ENCODE measurements at places on chromosomes 1 and 21.

GRCh38 chr1:118998171-118998570, 10.0 kb upstream of the TBX15 start:
- no peak for DNase-seq

- no peak for DNase-seq
Observed at GRCh38 chr1:175628548-175629317, 114.7 kb downstream of the TNR start.

GRCh38 chr1:169193191-169193850, 86.8 kb downstream of the ATP1B1 start:
- DNase-seq: no peak

- no peak for DNase-seq
Observed at GRCh38 chr1:245475961-245476516, 321.3 kb downstream of the KIF26B start.

DNA sequence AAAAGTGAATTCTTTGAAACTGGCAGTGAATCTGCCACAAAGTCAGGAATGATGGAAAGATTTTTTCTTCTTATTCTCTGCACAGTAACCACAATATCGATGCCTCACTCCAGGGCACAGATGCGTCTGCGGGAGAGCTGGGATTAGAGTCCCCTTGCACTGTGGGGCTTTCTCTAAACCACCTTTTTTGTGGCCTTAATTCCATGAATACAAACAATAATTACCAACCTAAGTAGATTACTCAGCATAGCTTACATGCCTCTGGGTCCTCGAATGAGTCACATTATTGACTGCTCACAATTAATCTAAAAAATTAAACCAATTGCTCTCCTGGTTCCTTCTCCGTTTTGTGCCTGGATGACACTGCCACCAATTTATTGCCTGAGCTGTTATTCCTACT, 125.8 kb downstream of the KAZN start:
- no peak for DNase-seq

DNA sequence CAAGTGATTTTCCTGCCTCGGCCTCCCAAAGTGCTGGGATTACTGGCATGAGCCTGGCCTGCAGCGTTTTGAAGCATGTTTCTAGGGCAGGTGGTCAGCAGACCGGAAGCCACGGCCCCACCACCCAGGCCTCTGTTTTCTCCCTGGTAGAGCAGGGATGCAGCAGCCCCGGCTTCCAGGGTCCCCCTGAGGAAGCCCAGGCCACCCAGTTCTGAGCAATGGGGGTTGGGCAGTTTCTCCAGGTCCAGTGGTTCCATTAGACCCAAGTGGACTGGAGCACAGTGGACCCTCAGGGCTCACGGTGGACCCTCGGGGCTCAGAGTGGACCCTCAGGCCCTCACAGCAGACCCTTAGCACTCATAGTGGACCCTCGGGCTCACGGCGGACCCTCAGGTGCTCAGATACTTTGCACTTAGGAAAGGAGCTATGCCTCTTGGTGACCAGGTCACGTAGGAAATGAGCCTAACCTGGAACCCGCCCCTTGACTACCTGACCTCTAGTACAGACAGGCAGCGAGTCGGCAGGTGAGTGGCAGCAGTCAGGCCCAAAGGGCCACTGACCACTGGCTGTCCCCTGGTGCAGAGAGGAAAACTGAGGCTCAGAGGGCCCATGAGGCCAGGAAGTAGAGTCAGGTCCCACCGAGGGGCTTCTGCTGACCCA, 4.6 kb upstream of the FNDC10 start:
- DNase-seq: no peak

DNA sequence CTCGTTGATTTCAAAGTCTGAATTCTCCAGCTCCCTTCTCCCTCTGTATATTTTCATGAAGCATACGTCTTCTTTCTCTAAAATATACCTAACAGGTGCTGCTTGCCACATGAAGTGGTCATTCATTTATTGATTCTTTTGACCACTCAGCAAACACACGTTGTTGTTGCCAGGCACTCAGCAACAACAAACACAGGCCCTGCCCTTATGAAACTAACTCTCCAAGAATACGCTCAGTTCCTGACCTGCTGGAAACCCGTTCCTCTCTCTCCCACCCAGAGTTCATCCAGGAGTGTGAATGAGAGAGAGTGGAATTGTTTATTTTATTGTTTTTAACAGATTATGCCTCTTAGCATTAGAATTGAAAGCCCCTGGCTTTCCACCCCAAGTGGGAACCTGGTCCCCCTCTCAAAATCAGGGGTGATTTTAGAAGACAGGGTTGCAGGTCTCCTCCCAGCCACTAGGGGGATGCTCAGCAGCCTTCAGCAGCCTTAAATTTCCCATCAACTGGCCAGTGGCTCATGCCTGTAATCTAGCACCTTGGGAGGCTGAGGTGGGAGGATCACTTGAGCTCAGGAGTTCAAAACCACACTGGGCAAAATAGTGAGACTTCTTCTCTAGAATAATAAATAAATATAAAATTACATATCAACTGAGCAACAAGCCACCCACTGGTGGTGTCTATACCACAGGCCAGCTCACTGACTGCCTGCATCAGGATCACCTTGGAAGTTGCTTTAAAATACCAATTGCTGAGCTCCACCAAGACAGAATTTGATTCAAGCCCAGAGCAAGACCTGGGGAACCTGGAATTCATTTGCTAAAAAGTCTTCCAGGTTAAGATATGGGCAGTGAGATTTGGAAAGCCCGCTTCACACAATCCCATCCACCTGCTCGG, 181.0 kb upstream of the KLHDC7A start:
- no peak for DNase-seq

GRCh38 chr1:243354511-243355153, 98.8 kb downstream of the SDCCAG8 start:
- DNase-seq: no peak

DNA sequence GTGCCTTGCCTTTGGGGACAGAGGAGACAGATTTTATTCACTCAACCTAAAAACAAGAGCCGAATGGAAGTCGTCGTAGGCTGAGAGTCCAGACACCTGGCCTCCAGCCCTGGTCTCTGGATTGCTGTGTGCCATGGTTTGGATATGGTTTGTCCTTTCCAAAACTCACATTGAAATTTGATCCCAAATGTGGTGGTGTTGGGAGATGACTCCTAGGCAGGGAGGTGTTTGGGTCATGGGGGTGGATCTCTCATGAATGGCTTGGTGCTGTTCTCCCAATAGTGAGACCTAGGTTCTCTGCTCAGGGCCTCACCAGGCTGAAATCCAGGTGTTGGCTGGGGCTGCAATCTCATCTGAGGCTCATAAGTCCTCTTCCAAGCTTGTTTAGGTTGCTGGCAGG, 75.5 kb downstream of the FOXD2 start:
- DNase-seq: no peak

- DNase-seq: no peak
Observed at GRCh38 chr1:21344750-21345443, 54.6 kb upstream of the ECE1 start.

DNA sequence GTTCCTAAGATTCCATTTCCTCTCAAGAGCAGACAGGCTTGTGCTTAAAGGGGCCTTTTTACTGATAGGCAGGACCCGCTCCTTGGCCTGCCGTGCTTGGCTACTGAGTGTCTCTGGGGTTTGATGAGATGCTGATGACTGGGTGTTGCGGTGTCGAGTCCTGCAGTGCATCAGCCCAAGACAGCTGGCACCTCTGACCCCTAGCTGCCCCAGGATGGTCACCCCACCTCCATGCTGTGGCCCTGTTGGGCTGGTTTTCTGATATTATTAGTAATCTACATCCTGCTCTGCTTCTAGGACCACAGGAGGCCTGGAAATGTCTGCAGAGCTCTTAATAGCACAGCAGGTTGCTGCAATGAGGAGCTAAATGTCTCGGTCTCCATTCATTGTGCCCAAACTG, 28.7 kb downstream of the LRRC71 start:
- DNase-seq: no peak

DNA sequence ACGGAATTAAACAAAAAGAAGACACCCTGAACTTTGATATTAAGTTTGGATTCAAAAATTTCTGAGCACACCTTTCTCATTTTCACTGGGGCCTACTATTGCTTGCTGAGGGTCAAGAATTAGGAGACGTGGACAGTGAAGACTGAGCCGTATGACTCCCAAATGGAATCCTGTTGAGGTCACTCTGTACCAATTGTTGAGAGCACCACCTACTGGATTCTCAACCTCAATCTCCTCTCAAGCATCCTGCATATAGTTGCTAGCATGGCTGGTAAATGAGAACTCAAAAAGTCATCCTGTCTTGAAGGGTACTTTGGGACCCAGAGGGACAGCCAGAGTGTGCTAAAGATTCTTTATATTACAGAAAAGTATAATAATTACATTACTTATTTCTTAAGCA, 20.2 kb upstream of the MTR start:
- DNase-seq: no peak

DNA sequence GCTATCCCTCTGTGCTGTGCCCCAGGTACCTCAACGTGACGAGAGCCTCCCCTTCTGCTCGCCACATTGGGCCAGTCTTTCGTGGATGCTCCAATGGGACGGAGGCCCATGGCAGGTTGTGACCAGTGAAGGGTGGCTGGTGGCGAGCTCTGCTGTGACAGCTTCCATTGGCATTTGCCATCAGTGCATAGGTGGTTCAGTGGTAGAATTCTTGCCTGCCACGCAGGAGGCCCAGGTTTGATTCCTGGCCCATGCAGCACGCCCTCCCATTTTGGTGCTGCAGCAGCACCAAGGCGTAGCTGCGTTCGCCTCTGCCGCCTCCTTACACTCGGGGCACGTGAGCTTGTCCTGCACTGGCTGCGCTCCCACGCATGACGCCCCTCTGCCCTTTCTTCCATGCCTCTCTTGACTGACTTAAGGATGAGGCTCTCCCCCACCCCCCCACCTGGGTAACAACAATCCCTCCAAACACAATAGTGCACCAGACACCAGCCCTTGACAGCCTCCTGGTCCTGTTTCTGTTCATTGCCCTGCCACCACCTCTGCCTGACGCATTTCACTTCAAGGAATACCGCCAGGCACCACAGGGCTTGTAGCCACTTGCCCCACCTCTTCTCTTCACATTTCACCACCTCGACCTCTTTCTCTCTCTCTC, 24.7 kb upstream of the FCGR2A start:
- no peak for DNase-seq

DNA sequence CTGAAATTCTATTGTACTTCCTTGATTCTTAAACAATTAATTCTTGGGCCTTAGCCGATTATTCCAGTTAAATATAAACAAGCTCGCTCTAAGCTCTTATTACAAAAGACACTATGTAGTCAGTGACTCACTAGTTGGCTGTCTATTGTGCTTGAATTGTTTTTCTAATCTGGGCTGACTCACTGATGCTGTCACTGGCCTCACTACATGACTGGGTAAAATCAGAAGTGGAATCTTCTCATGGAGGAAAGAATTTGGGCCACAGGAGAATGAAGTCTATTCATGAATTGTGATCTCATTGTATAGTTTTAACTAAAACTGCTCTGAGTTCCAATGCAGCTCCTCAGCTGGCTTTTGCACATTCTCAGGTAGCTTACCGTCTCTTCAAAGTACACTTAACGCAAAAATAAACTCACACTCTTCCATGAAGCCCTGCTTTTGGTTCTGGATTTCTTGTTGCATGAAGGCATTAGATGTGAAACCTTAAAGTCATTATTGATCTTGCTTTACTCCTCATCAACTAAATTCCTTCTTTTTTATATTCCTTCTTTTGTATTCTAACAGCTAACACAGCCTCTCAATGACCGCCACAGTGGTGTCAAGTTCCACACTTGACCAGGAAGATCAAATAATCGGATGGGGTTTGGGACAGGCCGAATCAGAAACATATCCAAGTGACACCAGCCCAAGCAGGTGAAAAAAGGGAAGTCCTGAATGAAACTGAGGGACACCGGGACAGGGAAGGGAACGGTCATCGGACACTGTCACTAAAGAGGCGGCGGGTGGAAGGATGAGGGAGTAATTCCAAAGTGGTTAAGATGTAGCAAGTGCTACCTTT, 80.9 kb upstream of the LBR start:
- DNase-seq: no peak

DNA sequence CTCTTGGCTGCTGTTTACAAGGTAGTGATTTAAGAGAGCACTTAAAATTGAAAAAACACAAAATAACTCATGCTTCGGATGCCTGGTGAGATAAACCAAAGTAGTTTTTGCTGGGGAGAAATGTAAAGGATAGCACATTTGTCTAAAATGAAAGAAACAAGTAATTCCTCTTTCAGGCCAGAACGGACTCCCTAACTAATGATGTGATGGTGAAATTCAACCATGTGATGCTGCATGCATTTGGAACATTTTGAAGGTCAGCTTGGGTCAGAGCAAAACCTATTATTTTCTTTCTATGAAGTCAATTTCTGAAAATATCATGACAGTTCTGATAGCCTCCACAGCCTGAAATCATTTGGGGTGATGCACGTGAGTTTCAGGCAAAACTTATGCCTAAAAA, 27.6 kb downstream of the NMNAT2 start:
- DNase-seq: no peak

DNA sequence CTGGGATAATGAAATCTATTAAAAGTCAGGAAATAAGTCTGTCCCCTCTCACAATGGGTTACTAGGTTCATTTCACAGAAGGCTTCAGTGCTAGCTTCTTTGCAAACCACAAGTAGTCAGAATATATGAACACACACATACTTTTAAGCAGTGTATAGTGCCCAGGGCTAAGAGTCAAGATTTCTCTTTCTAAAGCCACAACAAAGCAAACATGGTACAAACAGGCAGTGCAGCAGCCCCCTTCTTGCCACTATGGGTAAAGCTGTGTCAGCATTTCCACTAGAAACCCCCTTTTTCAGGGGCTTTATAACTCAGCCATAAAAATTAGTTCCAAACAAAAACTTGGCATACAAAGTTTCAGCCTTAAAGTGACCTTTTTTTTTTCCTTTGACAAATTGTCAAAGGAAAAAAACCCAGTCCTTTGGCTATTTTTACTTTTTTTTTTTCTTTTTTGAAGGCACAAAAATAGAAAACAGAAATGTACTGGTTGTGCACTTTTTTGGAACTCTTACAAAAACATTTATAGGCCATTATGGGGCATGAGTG, 315.4 kb downstream of the LMO4 start:
- DNase-seq: no peak

DNA sequence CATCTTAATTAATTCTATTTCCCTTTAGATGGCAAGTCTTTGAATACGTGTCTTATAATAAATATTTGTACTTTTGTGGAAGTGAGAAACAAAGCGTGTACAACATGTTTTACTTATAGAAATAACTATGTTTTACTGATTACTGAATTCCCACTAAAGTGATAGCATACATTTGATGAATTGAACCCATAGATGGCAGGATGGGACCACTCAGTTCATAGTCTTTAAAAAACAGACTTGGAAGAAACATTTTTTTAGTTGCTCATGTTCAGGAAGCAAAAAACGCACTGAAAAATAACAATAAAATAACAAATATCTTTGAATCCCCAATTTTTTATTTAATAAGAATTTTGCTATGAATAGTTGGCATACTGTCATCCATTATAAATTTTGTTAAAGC, 507.1 kb upstream of the ZRANB2 start:
- DNase-seq: no peak

GRCh38 chr1:41957568-41957967, 38.8 kb upstream of the HIVEP3 start:
- DNase-seq: no peak

DNA sequence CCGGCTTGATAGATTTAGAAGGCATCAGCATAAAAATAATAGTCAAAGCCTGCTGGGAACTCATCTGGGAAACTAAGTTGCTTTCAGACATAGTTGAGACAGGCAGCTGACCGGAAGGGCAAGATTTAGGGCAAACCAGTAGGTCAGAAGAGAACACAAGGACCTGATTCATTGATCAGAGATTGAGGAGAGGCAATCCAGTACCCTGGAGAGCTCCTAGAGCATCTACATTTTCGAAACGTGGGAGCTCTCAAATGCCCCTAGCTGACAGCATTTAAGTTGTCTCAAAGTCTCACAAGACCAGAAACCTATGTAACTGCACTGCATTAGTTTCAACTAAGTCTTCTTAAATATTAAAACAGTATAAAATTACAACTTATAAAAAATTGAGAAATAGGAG, 22.9 kb upstream of the MTF2 start:
- no peak for DNase-seq

All from coronary artery (tissue), 2 donors.